Activated CD4-positive, alpha-beta T cell treated with anti-CD3 and anti-CD28 coated beads for 1 hour (primary cell): ENCODE measurements at places on chromosomes 13 and 19.

GRCh38 chr19:11349171-11349570 lies 2.9 kb downstream of the CCDC159 start:
- no peak for DNase-seq

DNA sequence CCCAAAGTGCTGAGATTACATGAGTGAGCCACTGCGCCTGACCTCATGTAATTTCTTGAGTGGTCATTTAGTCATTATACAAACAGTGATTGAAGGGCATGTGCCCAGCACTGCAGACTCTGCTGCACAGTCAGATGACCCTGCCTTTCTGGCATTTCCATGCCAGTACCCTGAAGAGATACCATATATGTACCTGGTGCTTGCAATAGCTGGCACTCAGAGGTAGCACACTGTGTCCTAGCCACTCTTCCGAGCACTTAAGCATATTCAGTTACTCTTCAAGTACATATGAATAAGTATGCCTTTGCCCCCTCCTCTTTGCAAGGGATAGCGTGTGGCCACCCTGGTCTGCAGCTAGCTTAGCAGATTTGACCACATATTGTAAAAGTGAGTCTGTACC lies 15.5 kb downstream of the STX10 start:
- no peak for DNase-seq

DNA sequence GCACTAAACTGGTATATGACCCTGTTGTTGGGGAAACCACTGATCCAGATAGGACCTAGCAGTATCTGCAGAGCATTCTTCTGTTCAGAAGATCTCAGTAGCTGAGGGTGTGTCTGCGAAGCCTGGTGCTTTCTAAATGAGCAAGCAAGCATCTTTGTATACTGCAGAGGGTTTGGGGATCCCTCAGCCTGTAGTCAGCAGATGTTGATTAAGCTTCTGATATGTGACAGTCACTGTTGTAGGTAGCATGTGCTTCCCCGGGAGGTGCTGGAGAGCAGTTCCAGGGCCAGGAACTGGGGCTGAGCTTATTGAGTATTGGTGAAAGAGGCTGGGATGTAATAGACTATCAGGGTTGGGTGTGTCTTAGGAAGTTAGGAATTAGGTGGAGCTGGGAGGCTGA lies 1.5 kb downstream of the SCAF1 start:
- no peak for DNase-seq

- DNase-seq: no peak
Measured at GRCh38 chr19:5192568-5192967, 148.0 kb downstream of the PTPRS start.

DNA sequence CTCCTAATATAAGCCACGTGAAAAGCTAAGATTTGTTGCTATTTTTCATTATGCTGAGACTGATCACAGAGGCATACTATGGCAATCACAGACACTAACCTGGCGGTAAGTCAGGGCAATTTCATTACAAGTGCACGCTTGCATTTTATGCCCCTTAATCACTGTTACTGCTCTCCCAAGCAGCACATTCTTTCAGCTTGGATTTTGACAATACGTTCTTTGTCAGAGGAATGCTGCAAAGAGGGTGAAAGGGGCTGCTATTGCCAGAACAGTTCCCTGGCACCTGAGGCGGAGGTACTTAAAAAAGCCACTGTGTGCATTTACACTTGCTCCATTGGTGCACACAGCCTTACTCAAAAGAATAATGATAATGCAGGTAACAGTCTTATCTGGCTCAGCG lies 346.6 kb downstream of the RFC3 start:
- DNase-seq: no peak

DNA sequence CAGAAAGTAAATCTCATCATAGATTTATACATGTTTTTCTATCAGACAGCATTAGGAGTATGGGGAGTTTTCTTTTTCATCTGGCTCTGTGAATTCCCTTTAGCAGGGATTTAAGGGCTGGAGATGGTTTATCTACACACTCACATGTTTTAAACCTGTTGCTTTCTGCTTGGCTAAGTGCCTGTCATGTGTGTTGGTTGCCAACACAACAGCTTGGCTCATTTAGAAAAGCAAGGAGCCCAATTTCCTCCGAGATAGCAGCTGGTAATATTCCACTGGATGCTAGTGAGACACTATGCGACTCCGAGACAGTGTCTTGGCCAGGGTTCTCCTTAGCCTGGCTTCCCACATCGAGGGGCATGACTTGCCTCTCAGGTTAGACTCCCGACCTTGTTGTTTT lies 83.3 kb downstream of the KLF5 start:
- no peak for DNase-seq
